ENCODE measurements at places on chromosomes 6 and 20. TPM values are rescaled to one million over a fixed set of nuclear protein-coding genes. Genes with fewer than 3 reads are reported as not detected.

The WFDC12 gene
- not detected for total RNA-seq

The BPIFA1 gene
- not detected for total RNA-seq

The PCK1 gene
- 0.41 TPM for total RNA-seq

The DEFB125 gene
- not detected for total RNA-seq

The MYBL2 gene
- total RNA-seq: 0.27 TPM

GRCh38 chr20:3889489-3890397 lies 556 bp downstream of the PANK2 start:
- DNase-seq: peak; percentile 80

- no peak for DNase-seq
These were observed 2.5 kb upstream of the R3HDML start for GRCh38 chr20:44334306-44334705.

DNA sequence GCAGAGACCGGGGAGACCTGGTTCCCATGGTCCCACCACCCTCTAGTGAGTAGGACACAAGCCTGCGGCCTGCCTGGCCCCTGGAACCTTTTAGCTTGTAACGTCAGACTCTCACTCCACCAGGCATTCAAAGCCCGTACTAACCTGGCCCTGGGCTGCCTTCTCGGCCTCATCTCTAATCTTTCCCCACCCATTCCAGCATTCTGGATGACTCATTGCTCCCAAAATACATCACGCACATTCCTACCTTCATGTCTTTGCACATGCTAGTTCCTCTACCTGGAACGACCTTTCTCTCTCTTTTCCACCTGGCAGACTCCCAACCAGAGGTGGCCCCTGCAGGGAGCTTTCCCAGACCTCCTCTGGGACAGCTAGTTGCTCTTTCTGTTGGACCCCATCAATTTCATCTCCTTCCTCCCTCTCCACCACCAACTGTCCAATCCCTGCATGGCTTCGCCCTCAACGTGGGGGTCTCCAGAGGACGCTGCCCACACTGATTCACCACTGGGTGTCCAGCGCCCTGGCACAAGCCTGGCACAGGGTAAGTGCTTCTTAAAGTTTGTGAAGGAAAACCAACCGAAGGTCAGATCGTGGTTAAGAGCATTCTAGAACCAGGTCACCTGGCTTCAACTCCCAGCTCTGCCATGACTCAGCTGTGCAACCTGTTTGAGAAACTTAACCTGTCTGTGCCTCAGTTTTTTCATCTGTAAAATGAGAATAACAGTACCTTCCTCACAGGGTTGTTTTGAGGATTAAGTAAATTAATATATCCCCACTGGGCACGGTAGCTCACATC lies 35.2 kb downstream of the JPH2 start:
- peak; percentile 59 for DNase-seq

DNA sequence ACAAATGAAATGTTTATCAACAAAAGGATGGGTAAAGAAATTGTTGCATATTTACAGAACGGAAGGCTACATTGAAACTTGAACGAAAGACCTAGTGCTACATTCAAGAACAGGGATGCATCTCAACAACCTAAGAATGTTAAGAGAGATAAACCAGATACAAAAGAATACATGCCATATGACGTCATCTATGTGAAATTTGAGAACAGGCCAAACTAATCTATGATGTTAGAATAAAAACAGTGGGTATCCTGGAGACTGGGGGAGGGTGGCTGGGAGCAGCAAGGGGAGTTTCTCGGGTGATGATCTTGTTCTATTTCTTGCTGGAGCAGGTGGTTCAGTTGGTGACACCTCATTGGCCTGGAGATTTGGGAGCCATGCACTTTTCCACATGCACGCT lies 81.5 kb downstream of the SULF2 start:
- DNase-seq: no peak

- DNase-seq: no peak
These were observed 172.3 kb upstream of the HDDC2 start for GRCh38 chr6:125474061-125474460.

GRCh38 chr20:4065391-4065844 lies 50.1 kb upstream of the RNF24 start:
- DNase-seq: no peak

DNA sequence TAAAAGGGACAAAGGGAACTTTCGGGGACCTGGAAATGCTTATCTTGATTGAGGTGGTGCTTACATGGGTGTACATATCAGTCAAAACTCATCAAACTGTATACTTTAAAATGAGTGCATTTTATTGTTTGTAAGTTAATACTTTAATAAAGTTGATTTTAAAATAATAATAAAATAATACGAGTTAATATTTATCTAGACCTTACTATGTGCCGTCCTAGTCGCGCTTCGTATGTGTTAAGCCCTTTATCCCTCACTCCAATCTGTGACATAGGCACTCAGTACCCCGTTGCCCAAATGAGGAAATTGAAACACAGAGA lies 47.5 kb downstream of the PDYN start:
- DNase-seq: no peak

Data from sigmoid colon (tissue), 7 donors.